NCI-H524 treated with DMSO at 0.1 percent for 48 hours (cell line): ENCODE measurements at places on chromosomes 1 and 21.
A peak's percentile ranks its signal among the peaks of the same experiment; 100 is the strongest.

DNA sequence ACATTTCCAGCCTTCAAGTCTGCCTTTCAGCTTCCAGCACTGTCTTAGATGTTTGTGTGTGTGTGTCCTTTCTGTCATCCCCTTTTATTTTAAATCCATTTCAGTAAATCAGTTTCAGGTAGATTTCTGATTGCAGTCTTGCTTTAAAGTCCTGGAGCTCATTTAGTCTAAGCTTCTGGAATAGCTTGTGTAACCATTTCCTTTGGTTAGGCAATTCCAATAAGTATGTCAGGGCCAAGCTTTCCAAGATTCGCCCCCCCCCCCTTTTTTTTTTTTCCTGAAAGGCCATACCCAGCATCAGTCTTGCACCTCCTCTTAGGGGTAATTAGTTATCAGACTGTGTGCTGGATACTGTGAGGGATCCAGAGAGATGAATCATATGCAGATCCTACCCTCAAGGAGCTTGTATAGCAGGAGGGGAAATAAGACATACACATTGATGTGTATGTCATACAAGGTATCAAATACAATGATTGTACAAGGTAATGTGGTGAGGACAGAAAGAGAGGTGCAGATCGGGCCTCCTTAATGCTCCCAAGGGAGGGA lies 41.3 kb downstream of the NFYC start:
- DNase-seq, result no peak

DNA sequence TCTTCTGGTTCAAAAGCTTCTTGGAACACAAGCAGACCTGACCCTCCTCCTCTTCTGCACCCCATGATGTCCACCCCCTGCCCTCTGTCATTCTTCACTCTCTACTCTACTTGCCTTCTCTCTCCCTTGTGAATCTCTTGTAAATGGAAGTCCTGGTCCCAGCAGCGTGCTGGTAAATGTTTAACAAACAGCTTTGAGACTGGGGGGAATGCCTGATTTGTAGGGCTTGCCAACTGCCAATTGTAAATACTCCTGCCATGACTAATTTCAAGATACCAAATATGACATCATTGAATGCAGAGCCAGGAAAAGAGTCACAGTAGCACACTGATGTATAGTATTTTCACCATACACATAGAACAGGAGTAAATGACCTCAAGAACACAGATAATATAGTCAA lies 40.9 kb upstream of the LRRN2 start:
- DNase-seq, result no peak

DNA sequence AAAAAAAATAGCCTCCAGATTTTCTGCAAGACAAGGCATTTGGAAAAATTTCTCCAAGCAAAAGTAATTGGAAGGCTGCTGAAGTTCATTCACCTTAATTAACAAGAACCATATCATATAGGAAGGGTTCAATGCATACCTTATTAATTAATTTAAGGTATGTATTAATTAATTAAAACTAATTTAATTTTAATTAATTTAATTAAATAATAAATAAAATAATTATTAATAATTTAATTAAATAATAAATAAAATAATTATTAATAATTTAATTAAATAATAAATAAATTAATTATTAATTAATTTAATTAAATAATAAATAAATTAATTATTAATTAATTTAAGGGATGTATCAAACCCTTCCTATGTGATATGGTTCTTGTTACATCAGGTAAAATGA lies 7.9 kb downstream of the OR2L13 start:
- no peak for DNase-seq

DNA sequence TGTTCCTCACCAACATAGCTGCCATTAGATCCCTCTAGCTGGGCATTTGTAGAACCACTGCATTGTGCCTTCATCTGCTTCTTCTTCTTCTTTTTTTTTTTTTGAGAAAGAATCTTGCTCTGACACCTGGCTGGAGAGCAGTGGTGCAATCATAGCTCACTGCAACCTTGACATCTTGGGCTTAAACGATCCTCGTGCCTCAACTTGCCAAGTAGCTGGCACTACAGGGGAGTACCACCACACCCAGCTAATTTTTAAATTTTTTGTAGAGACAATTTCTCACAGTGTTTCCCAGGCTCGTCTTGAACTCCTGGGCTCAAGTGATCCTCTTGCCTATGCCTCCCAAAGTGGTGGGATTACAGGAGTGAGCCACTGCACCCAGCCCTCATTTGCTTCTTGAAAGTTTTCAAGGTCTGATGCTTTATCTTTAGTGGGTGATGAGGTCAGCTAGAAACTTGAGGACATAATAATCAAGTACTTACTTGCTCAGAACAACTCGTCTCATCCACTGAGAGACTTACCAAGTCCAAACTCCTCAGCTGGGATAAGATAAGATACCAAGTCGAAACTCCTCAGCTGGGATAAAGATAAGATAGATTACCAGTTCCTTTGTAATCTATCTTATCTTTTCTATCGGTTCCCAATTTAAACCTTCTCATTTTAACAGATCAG lies 71.5 kb downstream of the MACF1 start:
- DNase-seq, result no peak

DNA sequence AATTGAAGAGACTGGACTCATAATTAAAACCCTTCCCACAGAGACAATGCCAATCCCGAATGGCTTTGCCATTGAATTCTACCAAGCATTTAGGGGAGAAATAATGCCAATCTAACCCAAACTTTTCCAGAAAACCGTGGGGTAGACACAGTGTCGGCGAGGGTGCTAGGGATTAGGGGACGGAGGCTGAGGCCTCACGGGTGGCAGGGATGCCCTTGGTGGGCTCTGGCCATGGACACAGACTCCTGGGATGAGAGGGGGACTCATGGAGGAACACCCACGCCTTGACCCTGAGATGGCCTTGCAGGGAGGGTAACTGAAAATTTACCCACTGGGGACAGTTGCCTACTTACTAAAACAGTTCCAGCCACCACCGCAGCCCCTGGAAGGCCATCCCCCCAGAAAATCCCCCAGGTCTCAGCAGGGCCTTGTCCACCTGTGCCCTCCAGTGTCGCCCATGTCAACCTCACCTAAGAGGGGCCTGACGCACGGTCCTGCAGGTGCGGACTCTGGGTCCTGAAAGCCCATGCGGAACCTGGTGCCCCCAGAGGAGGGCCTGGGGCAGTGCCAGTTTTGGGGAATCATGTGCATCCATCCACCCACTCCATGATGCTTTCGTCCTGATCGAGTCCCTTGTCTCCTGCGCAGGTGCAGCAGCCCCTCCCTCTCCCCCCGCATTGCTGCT lies 1.9 kb downstream of the KRTAP10-5 start:
- DNase-seq, result no peak

- DNase-seq, result no peak
Observed at GRCh38 chr1:40394491-40395172, 21.1 kb downstream of the SMAP2 start.

GRCh38 chr1:202276081-202276715 lies 65.5 kb downstream of the UBE2T start:
- no peak for DNase-seq

DNA sequence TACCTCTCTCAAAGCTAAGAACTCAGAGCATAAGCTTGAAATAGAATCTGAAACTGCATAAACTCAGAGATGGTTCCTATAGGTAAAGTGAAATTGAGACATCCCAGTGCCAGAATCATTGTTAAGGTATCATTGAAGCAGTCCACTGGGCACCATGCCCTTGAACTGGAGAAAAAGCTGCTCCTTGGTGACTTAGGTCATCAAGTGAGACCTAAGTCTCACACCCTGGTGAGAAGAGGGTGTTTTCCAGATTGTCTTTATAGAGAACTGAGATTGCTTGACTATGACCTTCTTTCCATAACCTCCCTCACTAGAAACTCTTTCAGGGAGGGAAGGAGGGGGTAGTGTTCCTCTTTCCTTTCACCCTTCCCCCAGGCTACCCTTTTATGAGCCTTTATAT lies 9.4 kb upstream of the ATP6V1G3 start:
- no peak for DNase-seq

GRCh38 chr1:31939484-31940329 lies 1.5 kb upstream of the PTP4A2 start:
- no peak for DNase-seq

GRCh38 chr1:16904560-16905109 lies 8.9 kb downstream of the RNU1-2 start:
- DNase-seq, result peak; percentile 86

DNA sequence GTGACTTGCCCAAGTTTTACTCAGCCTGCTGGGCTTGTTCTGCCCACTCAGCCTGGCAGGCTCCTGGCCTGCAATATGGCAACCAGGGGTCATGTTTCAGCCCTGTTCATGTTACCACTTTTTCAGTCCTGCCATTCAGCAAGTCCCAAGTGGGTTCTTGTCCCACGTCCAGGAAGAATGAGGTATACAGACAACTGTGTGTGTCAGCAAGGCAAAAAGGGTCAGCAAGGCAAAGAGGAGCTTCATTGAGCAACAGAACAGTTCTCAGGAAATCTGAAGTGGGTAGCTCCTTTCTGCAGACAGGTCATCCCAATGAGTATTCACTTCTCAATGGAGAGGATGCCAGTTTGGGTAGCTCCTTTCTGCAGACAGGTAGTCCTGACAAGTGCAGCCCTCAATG lies 1233.3 kb upstream of the B3GALT2 start:
- DNase-seq, result no peak

- no peak for DNase-seq
Observed at GRCh38 chr1:29744684-29745490, 508.6 kb downstream of the PTPRU start.

- no peak for DNase-seq
Observed at GRCh38 chr1:87812871-87813577, 484.3 kb downstream of the LMO4 start.

GRCh38 chr1:117077267-117077666 lies 17.1 kb downstream of the TTF2 start:
- DNase-seq, result no peak

DNA sequence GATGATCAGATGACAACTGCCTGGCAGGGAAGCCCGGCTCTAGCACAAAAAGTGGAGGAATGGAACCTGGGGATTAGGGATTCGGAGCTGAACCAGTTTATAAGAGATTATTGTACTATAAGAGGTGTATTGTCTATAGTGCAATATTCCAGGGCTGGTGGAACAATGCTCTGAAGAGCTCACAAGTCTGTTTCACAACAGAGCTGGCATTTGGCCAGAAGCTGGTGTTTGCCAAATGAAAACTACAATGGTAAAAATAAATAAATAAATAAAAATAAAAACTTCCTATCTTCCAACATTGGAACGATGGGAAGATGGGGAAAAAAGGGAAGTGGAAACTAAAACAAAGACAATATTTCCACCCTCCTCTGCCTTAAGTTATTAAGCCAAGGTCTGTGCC lies 73.5 kb downstream of the CHODL start:
- no peak for DNase-seq

- no peak for DNase-seq
Observed at GRCh38 chr1:37151789-37152188, 117.5 kb upstream of the GRIK3 start.

DNA sequence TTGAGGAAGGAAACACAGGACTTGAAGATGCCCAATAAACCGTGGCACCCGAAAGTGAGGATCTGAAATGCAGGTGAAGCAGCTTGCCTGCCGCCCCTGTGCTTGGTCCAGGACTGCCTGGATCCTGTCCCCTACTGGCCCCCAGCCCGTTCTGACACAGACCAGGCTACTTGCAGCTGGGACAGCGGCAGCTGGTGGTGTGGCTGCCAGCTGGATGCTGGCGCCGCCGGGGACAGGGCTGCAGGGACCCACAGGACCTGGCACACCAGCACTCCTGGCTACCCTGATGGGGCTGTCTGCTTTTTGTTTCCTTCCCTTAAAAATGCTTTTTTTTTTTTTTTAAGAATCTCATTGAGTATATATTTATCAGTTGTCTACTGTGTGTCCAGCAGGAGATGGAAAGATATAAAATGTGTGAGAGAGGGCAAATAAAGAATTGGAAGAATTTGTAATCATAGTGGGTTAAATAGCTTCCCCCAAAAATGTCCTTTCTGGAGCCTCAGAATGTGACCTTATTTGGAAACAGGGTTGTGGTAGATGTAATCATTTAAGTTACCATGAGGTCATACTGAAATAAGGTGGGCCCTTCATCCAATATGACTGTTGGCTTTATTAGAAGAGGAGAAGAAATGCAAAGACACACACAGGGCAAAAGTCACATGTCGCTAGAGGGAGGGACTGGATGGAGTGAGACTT lies 165.6 kb downstream of the DSCAM start:
- no peak for DNase-seq

- DNase-seq, result no peak
Observed at GRCh38 chr1:178933105-178933561, 62.3 kb upstream of the ANGPTL1 start.

DNA sequence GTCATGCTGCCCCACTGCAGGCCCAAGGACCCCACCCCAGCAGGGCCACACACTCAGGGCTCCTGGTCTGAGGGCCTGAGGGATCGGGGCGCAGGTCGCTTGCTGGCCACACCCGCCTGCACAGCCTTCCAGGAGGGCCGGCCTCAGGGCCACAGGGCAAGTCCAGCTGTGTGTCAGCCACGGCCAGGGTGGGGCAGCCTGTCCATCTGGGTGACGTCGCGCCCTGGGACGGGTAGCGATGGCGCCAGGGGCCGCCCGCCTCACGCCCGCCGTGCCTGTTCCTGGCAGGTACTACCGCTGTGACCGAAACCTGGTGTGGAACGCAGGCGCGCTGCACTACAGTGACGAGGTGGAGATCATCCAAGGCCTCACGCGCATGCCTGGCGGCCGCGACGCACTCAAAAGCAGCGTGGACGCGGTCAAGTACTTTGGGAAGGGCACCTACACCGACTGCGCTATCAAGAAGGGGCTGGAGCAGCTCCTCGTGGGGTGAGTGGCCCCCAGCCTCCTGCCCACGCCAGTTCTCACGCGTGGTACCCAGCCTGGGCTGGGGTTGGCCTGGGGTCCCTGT lies 2.5 kb downstream of the COL6A1 start:
- no peak for DNase-seq

GRCh38 chr1:24178407-24178806 lies 8.7 kb downstream of the IFNLR1 start:
- no peak for DNase-seq

DNA sequence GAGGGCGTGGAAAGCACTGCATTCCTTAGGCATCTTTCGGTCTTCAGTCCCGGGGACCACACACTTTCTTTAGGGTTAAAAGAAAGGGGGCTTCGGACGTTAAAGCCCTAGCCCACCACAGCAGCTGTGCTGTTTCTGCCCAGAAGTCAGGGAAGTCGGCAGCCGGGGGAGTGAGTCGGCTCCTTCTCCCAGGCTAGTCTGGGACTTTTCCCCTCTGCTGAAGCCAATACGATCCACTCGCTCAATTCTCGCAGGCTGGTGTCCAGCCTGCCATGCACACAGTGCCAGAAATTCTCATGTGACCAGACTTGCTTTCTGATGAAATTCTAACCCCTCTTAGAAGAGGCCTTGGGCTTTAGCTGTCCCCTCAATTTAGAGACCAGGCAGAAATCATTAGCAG lies 67.7 kb downstream of the BCAR3 start:
- DNase-seq, result no peak

GRCh38 chr1:229368347-229368746 lies 25.5 kb upstream of the CCSAP start:
- DNase-seq, result no peak

DNA sequence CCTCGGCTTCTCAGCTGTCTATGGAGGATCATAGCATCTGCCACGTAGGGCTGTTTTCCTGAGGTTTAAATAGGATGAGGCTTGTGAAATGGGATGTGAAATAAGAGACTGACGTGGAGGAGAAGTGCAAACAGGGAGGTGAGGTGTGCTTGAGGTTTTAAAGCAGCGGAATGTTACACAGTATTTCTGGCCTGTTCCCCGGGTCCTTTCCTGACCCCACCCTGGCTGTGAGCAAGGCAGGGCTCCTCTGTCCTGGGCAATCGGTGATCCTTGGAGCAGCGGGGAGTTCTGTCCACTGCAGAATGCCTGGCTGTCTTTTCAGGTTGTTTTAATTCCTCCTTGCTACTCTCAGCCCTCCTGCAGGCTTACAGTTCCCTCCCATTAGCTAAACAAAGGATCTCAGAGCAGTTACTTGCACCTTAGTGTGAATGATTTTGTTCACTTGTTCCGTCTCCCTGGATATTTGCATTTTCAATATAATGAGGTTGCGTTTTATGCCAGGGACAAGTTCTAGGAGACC lies 38.6 kb downstream of the LHX4 start:
- DNase-seq, result no peak
